Vagina (tissue), 2 donors: ENCODE measurements at places on chromosomes 6 and 20. TPM values are rescaled to one million over a fixed set of nuclear protein-coding genes. Genes with fewer than 3 reads are reported as not detected.

Gene SPATA2
- 4.7 TPM for total RNA-seq

Gene RAET1L
- total RNA-seq, result 8.3 TPM

Gene NKX2-2
- not detected for total RNA-seq

Gene LTB
- 5.4 TPM for total RNA-seq

GRCh38 chr6:12806796-12807195 is 90.2 kb downstream of the PHACTR1 start:
- H3K27ac ChIP-seq, result no peak overlapping the region
- no peak for DNase-seq
- no peak overlapping the region for H3K4me3 ChIP-seq
- no peaks in the 10 kb centered on the region for H3K4me1 ChIP-seq
- no peaks in the 10 kb centered on the region for H3K36me3 ChIP-seq
- no peaks in the 10 kb centered on the region for H3K27me3 ChIP-seq

DNA sequence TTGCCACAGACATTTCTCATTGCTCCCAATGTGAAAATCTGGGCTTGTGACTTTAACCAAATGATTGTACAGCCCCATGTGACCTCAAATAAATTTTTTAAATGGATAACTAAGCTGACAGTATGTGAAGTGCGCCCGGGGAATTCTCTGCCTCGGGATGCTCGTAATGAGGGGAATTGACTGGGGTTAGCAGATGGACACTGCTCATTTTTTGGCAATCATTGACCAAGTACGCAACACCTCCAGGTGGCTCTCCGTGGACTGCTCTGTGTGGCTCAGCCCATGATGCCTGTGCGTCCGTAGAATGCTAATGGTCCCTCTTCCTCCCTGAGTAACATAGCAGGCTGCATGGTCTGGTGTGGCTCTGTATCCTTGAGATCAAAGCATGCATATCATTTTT is 42.4 kb downstream of the FARS2 start:
- H3K4me3 ChIP-seq, result no peak overlapping the region
- DNase-seq, result no peak
- no peaks in the 10 kb centered on the region for H3K27me3 ChIP-seq
- peaks cover 17% of the 10 kb centered on the region for H3K4me1 ChIP-seq
- H3K27ac ChIP-seq, result no peak overlapping the region
- H3K36me3 ChIP-seq, result no peaks in the 10 kb centered on the region

- DNase-seq, result no peak
- no peak overlapping the region for H3K27ac ChIP-seq
- H3K4me3 ChIP-seq, result no peak overlapping the region
- H3K4me1 ChIP-seq, result peaks cover 37% of the 10 kb centered on the region
Observed at GRCh38 chr6:298233-299103, 6.2 kb downstream of the DUSP22 start.

DNA sequence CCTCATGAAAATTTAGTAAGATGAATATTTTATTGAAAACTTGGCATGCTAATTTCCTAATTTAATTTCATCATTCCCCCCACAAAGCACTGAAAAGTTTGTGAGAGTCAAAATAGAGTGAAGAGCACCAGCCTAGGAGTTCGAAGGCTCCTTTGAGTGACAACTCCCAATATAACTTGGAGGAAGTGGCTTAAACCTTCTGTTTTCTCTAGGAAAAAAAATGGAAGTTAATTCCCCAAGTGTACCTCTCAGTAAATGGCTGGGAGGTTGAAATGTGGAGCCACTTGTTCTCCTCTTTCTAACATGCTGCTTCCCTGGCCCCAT is 107.3 kb downstream of the MAP3K7 start:
- H3K4me1 ChIP-seq, result peaks cover 6% of the 10 kb centered on the region
- H3K27ac ChIP-seq, result no peak overlapping the region
- no peak overlapping the region for H3K4me3 ChIP-seq
- DNase-seq, result no peak
- no peaks in the 10 kb centered on the region for H3K27me3 ChIP-seq
- H3K36me3 ChIP-seq, result no peaks in the 10 kb centered on the region

DNA sequence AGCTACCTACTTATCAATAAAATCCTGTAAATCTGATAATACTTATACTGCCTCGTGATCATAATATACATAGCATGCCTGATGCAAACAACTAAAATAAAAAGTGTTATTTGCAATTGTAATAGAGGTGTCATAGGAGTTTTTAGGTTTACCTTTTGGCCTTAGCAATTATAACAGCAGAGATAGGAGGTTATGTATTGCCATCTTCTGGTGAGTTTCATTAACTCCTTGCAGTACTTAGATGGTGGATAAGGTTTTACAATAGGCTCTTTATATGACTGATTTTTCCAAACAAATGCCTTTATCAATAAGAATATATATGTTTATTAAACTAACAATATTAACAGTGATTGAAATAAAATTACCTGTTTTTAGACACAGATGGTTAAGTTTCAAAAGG is 27.8 kb upstream of the MYCT1 start:
- H3K27me3 ChIP-seq, result no peaks in the 10 kb centered on the region
- no peaks in the 10 kb centered on the region for H3K36me3 ChIP-seq
- H3K27ac ChIP-seq, result no peak overlapping the region
- H3K4me3 ChIP-seq, result no peak overlapping the region

DNA sequence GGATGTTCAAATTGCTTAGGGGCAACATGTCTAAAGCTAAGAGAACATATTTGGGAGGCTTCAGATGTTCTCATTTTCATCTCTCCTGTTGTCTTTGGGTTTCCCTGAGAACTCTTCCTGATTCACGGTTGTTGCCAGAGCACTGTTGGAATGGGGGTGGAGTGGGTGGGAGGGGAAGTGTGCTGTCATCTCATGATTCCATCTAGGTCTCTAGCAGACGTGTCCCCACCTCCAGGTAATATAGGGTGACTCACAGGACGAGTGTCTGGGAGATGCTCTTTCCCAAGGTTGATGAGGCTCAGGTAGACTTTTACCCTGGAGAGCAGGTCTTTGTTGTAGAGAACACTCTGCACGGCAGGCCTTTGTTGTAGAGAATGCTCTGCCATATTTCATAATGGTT is 636.9 kb downstream of the QKI start:
- no peak overlapping the region for H3K27ac ChIP-seq
- no peaks in the 10 kb centered on the region for H3K4me1 ChIP-seq
- H3K4me3 ChIP-seq, result no peak overlapping the region
- H3K36me3 ChIP-seq, result no peaks in the 10 kb centered on the region
- no peaks in the 10 kb centered on the region for H3K27me3 ChIP-seq
